ENCODE measurements at places on chromosomes 7 and 10.
A peak's percentile ranks its signal among the peaks of the same experiment; 100 is the strongest.

DNA sequence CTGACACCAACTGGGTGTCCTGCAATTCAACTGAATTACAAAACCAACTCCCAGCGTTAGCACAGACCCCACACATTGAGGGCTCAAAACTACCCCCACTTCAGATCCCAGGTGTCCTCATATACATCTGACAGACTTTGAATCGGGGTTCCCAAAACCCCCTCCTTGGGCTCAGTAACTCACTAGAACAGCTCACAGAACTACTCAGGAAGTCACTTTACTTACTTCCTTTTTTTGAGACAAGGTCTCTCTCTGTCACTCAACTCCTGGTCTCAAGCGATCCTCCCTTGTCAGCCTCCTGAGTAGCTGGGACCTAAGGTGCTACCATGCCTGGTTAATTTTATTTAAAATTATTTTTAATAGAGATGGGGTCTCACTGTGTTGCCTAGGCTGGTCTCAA lies 456.0 kb downstream of the SDK1 start:
- no peak for DNase-seq

- no peak for DNase-seq
Observed at GRCh38 chr7:140276001-140276400, 99.2 kb upstream of the KDM7A start.

- no peak for DNase-seq
Observed at GRCh38 chr10:76892766-76893479, 744.7 kb downstream of the KCNMA1 start.

GRCh38 chr7:94145602-94146001 lies 141.4 kb upstream of the BET1 start:
- no peak for DNase-seq

GRCh38 chr10:78664929-78665553 lies 403.7 kb upstream of the ZMIZ1 start:
- DNase-seq, result no peak

DNA sequence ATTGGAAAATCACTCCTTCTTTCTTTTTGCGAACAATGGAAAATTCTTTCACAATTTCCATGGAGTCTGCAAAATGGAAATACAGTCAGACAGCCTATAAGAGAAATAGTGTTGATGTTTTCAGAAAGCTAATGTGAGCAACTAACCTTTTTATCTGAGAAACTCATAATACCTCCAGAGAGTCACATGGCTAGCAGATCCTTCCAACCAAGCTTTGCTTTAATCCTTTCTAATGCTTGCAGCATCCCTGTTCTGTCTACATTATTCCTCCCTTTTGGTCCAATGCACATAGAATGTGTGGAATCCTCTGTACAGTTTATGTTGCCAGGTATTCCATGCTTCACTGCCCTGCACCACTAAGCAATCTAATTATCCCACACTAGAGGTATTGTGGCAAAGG lies 717.5 kb upstream of the LRRN3 start:
- no peak for DNase-seq

DNA sequence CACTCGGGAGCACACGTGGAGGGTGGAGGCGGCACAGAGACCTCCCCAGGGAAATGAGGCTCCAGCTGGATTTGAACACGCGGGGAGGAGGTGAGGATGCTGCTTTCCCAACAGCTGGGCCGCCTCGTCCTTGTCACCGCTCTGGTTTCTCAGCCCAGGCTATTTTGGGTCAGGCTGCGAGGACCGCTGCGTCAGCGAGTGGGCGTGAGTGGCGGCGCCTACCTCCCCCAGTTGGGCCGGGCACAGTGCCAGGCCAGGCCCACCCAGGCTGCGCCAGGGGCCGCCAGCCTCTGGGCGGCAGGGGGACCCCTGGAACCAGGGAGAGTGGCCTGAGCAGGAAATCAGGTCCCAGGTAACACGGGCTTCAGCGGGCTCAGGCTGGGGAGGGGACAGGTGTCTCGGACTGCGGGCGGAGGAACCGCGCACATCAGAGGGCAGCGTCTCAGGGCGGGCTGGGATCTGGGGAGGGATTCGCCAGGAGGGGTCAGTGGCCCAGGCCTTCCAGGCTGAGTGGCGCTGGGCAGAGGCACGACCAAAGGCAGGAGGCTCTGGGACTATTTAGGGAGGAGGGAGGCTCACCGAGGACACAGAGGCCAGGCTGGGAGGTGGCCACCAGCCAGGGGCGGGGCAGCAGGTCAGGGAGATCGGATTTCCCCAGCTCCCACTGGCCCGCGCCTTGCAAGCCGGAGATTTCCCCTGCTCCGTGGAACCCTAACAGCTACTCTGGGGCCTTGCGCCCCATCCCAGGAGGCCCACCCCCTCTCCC lies 125.2 kb upstream of the RET start:
- DNase-seq, result peak; percentile 69

DNA sequence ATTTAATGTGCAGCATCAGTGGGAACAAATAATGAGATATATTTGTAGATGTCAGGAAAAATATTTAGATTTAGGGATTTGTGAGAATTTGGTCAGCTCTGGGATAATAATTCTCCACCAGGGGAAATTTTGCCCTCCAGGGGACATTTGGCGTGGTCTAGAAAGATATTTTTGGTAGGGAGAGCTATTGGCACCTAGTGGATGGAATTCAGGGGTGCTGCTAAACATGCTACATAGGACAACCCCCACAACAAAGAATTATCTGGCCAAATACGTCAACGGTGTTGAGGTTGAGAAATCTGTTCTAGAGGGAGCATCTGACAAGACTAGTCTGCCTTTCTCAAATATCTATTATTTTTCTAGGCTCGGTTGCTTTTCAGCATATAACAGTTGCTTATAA lies 2.1 kb downstream of the ADK start:
- no peak for DNase-seq

DNA sequence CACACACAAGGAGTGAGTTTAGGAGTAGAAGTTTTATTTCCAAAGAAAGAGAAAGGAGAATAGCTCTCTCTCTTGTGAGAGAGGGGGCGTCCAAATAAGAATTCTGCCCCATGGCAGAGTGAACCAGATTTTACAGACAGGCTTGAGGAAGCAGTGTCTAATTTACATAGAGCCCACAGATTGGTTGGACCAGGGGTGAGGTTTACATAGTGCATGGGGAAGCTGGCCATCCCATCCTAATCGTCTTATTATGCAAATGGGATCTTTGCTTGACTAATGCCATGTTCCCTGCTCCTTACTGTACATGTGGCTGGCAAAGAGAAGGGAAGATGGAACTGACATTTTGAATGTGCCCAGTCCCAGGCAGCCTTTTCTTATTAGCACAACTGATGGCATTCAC lies 60.0 kb upstream of the ACSM6 start:
- peak; percentile 7 for DNase-seq

DNA sequence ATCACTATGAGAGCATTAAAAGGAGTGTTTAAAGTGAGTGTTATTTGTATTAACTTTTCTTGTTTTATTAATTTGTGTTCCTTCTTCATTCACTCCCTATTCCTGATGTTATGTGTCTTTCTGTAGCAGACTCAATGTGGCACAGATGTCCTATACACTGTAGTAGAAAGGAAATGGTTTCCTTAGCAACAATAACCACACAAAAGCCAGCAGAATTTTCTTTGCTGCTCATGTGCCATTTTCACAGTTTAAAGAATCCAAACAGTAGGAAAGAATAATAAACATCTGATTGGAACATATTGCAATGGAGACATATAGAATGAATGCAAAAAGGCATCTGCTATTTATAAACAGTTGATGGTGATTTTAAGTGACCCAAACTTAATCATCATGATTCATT lies 763.6 kb downstream of the PHTF2 start:
- no peak for DNase-seq

DNA sequence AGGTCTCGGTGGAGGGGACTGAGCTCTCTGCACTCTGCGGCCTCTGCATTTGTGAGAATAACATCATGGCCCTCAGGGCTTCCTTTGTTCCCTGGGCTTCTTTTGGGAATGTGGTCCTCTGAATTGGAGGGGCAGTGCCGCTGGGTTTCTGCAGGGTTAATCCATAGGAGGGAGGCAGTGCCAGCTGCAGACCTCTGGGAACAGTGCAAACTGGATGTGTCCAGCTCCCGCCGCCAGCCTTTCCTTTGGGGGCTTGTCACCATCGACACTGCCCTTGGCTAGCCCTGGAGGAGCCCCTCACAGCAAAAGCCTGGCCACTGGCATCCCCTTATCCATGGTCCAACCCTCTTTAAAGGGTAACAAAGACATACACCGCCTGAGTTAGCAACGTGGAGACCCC lies 174.0 kb downstream of the WDR37 start:
- peak; percentile 28 for DNase-seq

GRCh38 chr7:128094686-128095085 lies 63.4 kb upstream of the LRRC4 start:
- DNase-seq, result no peak

- DNase-seq, result peak; percentile 7
Observed at GRCh38 chr10:92756201-92757065, 66.7 kb downstream of the HHEX start.

DNA sequence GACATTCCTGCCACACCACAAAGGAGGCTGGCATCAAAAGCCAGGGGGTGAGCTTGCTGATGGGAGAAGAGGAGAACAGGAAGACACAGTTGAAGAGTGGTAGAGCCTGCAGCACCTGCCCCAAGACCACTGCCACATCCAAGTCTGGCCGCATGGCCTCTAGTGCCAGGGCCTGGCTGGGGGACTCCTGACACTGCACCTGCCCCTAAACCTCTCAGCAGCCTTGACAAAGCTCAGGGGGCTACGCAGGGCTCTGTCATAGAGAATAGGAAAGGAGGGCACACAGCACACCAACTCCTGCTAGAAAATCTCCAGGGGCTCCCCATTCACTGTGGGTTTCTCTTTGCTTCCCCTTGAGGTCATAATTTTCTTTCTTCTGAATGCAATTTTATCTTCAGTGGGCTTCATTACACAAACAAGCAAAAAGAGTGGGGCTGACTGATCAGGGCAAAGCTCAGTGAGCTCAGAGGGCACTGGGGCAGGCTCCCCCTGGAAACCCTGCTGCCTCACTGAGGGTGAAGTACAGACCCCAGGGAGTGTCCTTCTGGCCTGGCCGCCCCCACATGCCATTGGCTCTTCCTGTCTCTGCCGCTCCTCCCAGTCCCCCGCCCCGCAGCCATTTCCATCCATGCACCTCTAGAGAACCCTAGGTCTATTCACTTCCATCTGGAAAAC lies 37.2 kb downstream of the VOPP1 start:
- no peak for DNase-seq

GRCh38 chr10:24718031-24718855 lies 5.4 kb downstream of the ARHGAP21 start:
- no peak for DNase-seq

DNA sequence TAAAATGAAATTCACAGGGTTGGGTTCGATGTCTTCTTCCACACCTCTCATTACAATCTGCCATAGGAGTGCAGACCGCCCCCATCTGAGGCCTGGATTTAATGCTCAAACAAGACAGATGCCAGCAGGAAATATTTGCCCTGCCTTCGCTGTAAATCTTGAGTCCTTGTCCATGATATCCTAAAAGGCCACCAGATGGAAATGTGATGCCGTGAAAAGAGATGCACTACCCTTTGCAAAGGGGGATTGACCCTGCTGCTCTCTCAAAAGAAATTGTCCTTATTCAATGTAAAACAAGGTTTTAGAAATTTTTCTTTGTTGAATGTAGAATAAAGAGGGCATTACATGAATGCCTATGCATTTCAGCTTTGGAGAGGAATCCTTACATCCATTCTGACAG lies 37.5 kb downstream of the AGAP4 start:
- DNase-seq, result no peak

GRCh38 chr7:68319061-68319460 lies 1279.2 kb upstream of the AUTS2 start:
- DNase-seq, result no peak

DNA sequence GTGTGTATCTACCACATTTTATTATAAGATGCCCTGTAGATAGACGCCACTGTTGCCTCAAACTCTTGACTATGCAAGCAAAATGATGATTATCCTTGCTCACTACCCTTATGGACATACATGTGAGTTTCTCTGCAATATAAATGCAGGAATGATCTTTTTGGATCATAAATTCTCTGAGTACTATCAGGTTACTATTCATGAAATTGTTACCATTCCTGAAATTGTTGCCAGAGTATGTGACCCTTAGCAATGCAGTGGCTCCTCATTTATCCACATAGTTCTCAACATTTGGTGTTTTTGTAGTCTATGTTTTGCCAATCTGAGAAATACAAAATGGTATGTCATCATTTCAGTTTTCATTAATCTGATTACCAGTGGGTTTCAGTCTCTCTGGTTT lies 166.2 kb upstream of the FAM3C start:
- no peak for DNase-seq

- peak; percentile 75 for DNase-seq
Observed at GRCh38 chr10:520402-520787, 169.1 kb downstream of the DIP2C start.

DNA sequence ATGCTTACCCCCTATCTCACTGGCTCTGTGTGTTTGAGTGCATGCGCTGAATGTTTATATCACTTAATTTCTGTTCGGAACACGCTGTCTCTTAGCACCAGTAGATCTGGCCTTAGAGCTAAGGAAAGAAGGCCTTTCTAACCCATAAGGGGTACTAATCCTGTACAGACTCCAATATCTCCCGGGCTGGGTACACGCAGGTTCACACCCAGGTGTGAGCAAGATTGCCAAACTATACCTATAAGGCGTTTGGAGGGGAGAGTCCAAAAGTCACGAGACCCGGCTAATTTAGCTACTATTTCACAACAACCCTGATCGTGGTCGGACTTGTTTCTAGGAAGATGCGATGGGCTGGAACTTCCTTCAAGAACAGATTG lies 727 bp upstream of the PDSS1 start:
- DNase-seq, result no peak

- no peak for DNase-seq
Observed at GRCh38 chr10:15120523-15120922, 23.4 kb downstream of the RPP38 start.

DNA sequence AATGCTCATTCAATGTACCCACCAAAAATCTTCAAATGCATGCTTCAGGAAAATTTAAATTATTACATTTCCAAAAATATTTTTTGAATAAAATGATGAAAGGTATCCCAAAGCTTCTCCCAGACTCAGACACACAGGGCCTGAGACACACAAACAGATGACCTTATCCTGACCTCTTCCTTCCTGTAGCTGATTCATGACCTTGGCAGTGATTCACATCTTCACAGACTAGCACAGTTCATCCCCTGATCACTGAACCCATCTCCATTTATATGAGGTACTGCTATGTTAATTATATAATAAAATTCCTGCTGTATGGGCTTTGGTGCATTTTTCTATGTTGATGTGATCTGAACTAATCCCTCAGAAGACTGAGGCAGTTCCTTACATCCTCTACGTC lies 265.0 kb upstream of the GLI3 start:
- DNase-seq, result no peak

DNA sequence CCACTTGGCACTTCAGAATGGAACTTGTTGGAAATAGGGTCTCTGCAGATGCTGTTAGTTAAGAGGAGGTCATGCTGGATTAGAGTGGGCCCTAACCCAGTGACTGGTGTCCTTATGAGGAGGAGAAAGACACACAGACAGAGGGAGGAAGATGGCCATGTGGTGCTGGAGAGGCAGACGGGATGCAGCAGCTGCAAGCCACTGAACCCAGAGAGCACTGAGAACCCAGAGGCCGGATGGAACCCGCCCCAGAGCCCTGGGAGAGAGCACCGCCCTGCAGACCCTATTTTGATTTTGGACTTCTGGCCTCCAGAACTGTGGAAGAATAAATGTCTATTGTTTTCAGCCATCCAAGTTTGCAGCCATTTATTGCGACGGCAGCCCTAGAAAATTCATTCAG lies 58.0 kb upstream of the EBF3 start:
- no peak for DNase-seq

GRCh38 chr10:70228491-70228890 lies 4.7 kb downstream of the PPA1 start:
- no peak for DNase-seq

GRCh38 chr7:153070141-153070540 lies 310.6 kb downstream of the ACTR3B start:
- DNase-seq, result no peak
